ENCODE measurements at places on chromosomes 3 and 15.
A peak's percentile ranks its signal among the peaks of the same experiment; 100 is the strongest.

GRCh38 chr3:190494907-190495306 lies 19.0 kb upstream of the IL1RAP start:
- no peak for DNase-seq

- DNase-seq = no peak
Observed at GRCh38 chr3:100584101-100584660, 25.2 kb upstream of the ADGRG7 start.

- DNase-seq = no peak
Observed at GRCh38 chr15:41836073-41836472, 2.6 kb upstream of the PLA2G4B start.

DNA sequence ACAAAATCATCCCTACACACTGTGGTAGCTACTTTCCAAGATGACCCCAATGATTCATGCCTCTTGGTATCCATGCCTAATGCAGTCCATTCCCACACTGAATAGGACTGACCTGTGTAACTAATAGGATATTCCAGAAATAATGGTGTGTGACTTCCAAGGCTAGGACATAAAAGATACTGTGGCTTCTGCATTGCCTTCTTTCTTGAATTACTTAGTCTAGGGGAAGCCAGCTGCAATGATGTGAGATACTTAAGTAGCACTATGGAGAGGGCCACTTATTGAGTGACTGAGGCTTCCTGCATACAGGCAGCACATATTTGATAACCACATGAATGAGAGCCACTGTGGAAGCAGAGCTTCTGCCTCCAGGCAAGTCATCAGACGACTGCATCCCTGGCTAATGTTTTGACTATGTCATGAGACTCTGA lies 50.1 kb downstream of the NR1I2 start:
- peak; percentile 35 for DNase-seq

GRCh38 chr15:66356077-66356358 lies 467 bp downstream of the TIPIN start:
- DNase-seq = no peak

- no peak for DNase-seq
Observed at GRCh38 chr3:180058238-180058637, 21.5 kb upstream of the PEX5L start.

- DNase-seq = no peak
Observed at GRCh38 chr3:169579116-169579710, 84.3 kb downstream of the MECOM start.

- no peak for DNase-seq
Observed at GRCh38 chr3:42674146-42674545, 11.2 kb upstream of the KLHL40 start.

- DNase-seq = no peak
Observed at GRCh38 chr15:51484781-51485180, 137.8 kb downstream of the DMXL2 start.

DNA sequence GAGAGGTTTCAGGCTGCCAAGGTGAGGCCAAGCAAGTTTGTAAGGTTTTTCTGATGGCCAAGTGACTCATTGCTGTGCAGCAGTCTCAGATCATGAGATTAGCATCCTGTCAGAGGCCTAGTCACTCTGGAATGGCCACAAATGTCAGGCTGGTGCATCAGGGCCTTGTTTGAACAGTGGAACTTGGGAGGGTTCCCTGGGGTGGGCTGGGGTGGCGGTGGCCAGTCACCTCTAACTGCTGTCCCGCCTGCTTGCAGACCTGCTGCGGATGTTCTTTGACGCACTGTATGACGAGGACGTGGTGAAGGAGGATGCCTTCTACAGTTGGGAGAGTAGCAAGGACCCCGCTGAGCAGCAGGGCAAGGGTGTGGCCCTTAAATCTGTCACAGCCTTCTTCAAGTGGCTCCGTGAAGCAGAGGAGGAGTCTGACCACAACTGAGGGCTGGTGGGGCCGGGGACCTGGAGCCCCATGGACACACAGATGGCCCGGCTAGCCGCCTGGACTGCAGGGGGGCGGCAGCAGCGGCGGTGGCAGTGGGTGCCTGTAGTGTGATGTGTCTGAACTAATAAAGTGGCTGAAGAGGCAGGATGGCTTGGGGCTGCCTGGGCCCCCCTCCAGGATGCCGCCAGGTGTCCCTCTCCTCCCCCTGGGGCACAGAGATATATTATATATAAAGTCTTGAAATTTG lies 2.8 kb upstream of the FAM131A start:
- DNase-seq = peak; percentile 67

GRCh38 chr3:46725621-46726314 lies 8.1 kb upstream of the PRSS50 start:
- DNase-seq = no peak

DNA sequence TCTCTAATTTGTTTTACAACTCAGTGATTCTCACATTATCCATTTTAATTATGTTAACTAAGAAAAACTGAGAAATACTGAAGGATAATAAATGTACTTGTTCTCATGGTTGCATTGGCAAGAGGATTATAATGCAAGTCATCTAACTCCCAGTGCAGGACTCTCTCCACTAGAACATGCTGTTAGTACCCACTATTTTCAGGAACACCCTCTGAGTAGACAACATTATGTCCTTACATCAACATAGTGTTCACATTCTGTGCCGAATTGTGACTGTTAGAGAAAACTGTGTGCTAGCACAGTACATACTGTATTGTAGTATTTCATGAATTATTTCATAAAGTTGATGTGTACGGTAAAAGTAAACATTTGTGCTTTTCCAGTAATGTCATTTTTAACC lies 80.1 kb downstream of the LEKR1 start:
- no peak for DNase-seq

DNA sequence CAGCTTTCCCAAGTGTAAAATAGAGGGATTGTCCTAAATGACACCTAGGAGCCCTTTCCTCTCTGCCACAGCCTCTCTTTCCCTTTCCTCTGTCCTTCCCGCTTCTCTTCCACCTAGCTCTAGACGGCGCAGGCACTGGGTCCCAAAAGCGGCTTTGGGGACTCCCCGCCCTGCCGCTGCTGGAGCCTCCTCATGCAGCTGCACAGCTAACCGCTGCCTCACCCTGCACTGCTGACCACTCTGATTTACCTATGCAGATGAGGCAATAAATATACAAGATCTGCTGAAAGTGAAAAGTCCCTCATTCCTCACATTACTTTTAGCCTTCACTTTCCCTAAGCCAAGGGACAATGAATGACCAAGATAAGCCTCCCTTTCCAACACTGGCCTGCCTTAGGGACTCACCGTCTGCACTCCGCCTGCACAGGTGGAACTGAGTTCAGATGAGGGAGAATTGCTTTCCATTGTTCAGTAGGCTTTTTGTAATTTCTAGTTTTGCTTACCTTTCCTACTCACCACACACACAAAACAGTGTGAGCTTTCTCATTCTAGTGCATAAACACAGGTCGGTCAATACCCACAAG lies 197.5 kb upstream of the BCL6 start:
- no peak for DNase-seq

DNA sequence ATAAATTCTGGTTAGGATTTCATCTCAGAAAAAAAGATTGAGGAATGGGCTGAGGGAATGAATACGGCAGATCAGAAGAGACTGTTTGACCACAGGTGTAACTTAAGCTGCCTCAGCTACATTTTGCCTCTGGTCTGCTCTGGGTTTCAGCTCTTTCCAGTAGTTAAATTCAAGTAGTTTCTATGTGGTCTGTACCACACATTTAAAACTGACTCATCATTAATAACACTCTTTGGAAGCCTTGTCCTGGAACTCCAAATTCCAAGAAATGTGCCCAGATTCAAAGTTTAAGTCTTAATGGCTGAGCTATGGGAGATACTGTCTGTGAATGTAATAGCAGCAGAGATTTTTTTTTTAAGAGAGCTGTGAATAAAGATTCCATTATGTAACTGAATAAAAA lies 133.1 kb upstream of the IGSF10 start:
- DNase-seq = peak; percentile 71

DNA sequence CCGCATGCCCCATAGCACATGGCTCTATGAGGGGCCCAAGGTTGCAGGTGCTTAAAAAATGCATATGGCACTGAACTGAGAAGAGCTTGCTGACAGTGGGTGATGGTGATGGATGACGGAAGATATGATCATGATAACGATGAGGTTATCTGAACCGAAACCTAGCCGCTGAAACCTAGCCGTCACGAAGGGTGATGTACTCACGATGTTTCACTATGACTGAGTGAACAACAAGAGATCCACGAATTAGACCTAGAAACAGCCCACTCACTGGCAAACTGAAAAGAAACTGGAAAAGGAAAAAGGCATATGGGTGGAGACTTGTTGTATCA lies 57.6 kb upstream of the BCL6 start:
- DNase-seq = no peak

DNA sequence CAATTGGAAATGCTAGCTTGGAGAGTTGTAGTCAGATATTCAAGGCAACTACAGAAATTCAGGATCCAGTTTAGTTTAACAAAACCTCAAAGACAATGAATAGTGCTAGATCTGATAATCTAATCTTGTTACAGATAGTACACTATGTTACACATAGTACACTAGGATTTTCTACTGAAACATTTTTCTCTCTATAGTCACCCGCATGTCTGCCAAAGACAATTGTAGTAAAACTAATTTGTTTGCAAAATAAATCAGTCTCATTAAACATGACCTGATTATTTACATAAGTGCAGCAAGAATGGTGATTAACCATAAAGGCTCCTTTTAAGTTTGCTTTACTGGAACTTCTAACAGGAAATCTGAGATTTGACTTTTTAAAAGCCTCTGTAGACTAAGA lies 52.0 kb downstream of the ILDR1 start:
- DNase-seq = no peak

- no peak for DNase-seq
Observed at GRCh38 chr15:81752974-81753373, 292.8 kb downstream of the MEX3B start.

GRCh38 chr15:69143756-69144436 lies 16.5 kb upstream of the GLCE start:
- DNase-seq = no peak

DNA sequence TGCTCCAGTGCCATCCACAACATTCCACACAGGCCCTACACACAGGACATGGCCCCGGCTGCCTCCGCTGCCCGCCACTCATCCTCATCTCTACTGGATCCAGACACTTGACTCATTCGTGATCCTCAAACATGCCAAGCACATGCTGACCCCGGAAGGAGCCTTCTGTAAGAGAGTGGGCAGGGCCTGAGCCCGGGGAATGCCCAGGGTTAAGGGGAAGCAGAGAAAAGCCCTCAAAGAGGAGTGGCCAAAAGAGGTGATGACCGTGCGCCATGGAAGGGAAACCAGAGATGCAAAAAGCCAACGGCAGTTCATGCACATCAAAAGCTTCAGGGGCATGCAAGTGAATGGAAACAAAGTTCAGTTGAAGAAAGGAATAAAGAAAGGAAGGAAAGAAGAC lies 46.1 kb downstream of the RFTN1 start:
- no peak for DNase-seq

GRCh38 chr3:15096046-15096445 lies 2.9 kb downstream of the RBSN start:
- no peak for DNase-seq

DNA sequence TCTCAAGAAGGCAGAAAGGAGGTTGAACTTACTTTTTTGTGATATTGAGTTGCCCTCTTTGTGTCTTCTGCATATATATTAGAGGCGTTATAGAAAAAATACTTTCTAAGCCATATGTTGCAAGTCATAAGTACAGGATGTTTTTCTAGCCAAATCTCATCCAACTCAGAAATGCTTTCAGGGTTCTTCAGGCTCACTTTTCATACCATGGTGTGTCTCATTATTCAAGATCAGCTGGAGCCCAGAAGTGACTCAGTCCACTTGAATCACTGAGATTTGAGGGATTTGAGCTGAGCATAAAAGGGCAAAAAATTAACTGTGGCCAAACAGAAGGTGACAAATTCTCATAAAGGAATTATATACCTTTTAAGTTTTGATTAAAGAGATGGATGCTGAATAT lies 157.3 kb downstream of the WNT5A start:
- DNase-seq = peak; percentile 13

GRCh38 chr15:44265757-44266156 lies 22.8 kb upstream of the GOLM2 start:
- DNase-seq = no peak

DNA sequence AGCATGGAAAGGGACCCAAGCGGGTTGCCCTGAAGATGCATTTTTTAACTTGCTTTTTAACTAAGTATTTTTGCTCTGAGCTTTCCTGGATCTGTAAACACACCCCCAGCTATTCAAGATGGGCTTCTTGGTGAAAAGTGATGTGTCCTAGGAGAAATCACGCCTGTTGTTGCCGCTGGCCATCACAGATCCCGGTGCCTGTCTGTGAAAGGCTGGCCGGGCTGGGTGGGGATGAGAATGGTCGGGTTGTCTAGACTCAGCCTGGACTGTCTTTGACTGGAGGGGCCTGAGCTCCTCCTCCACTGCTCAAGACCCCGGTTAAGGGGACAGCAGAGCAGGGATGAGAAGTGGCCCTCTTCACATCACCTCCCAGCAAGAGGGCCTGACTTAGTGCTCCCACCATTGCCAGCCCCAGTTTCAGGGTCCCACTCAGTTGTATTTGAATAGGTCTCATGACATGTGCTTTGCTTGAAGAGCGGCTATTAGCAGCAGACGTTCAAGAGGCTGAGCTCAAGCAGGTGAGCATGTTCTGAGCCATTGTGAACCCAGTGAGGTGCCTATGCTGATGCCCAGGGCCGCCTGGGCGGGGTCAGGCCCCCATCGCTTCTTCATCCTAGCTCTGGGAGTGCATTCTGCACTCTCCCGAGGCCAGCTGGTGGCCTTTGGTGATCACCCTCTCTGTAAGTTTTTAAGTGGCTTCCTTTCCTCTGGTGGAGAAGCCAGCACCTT lies 79.9 kb downstream of the IGF1R start:
- no peak for DNase-seq

- DNase-seq = no peak
Observed at GRCh38 chr15:40067921-40068624, 29.1 kb upstream of the SRP14 start.

DNA sequence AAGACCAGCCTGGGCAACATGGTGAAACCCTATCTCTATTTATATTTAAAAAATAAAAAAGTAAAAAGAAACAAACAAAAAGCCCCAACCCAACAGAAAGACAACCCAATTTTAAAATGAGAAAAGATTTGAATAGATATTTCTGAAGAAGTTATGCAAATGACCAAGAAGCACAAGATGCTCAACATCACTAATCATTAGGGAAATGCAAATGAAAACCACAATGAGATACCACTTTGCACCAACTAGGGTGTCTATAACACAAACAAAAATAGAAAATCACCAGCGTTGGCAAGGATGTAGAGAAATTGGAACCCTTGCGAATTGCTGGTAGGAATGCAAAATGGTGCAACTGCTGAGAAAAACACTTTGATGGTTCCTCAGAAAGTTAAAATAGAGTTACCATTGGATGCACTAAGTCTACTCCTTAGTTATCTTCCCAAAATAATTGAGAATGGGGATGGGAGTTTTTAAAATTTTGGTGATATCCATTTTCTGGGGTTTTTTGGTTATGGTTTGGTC lies 45.8 kb upstream of the CCNB2 start:
- no peak for DNase-seq

DNA sequence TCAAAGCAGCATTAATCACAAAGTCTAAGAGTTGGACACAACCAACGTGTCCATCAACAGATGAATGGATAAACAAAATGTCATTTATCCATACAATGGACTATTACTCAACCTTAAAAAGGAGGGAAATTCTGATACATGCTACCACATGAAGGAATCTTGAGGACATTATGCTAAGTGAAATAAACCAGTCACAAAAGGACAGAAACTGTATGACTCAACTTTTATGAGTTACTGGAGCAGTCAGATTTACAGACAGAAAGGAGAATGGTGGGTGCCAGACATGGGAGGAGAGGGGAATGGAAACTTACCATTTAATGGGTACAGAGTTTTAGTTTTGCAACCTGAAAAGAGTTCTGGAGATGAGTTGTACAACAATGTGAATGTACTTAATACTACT lies 43.0 kb upstream of the SEC13 start:
- DNase-seq = no peak

Data from H4 (cell line).